Muscle of arm (tissue), 14 donors: ENCODE measurements at places on chromosomes 3 and 15. TPM values are rescaled to one million over a fixed set of nuclear protein-coding genes. Genes with fewer than 3 reads are reported as not detected.

IMPG2 gene
- polyA plus RNA-seq = 1.5 TPM

BRK1 gene
- polyA plus RNA-seq = 128 TPM

C3orf33 gene
- polyA plus RNA-seq = not detected

MAPKBP1 gene
- 11.8 TPM for polyA plus RNA-seq

LSAMP gene
- 5.9 TPM for polyA plus RNA-seq

FBXL2 gene
- polyA plus RNA-seq = 8.3 TPM

BRPF1 gene
- 15.0 TPM for polyA plus RNA-seq

- no peak for DNase-seq
Measured at GRCh38 chr3:44000586-44000985, 241.1 kb upstream of the TOPAZ1 start.

DNA sequence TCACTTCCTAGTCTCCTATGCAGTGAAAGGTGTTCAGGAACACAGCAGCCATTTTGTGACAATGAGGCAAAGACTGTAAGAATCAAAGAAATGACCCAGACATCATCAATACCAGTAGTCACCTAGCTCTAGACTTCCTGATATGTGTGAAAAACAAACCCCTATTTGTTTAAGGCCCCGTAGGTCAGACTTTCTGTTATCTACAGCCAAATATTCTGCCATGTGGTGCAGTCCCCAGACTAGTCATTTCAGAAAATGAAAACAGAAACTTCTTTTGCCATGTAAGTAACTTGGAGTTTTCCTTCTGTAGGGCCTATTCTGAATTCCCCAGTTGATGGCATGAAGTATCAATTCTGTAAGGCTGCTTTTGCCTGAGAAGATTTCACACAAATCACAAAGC lies 181.7 kb upstream of the SNTN start:
- DNase-seq = no peak

DNA sequence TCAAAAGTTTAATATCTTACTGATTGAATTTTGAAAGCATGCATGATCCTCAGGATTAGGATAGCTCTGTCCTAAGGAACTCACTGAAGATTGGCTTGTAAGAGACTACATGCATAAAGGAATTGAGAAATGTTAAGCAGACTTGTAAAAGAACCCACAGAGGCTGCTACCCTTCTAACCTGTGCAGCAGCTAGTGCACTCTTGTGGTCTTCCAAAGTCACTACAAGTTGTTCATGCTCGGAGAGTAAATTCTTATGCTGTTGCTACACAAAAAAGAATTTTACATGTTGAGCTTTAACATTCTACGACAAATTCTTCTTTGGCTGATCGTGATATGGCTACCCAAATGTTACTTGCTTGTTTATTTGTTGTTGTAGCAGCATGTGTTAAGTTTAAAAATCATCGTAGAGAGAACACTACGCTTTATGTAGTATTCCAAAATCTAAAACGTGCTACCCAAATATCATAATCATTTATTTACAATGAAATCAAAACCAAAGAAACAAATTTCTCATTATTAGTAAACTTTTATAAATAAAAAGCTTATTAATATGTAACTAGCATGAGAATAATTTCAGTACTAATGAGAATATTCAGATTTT lies 55.0 kb downstream of the GOLIM4 start:
- DNase-seq = no peak

GRCh38 chr15:101676921-101677329 lies 24.7 kb upstream of the TM2D3 start:
- no peak for DNase-seq

DNA sequence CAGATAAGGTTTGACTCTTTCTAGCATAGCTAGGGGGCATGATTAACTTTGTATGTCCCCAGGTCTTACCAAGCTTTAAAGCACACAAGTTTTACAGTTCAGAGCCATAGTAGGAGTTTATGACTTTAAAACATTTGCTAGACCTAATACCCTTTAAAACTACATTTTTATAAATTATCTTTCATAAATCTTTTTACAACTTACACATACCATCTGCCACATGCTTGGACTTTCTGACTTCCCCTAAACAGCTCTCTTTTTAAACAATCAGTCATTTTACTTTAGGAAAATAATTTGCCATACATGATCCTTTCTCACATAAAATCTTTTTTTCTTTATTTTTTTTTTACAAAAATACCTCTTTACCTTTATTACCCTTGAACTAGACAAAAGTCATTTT lies 735.3 kb upstream of the CADM2 start:
- DNase-seq = no peak

- no peak for DNase-seq
Measured at GRCh38 chr3:113234688-113235260, 23.4 kb downstream of the BOC start.

DNA sequence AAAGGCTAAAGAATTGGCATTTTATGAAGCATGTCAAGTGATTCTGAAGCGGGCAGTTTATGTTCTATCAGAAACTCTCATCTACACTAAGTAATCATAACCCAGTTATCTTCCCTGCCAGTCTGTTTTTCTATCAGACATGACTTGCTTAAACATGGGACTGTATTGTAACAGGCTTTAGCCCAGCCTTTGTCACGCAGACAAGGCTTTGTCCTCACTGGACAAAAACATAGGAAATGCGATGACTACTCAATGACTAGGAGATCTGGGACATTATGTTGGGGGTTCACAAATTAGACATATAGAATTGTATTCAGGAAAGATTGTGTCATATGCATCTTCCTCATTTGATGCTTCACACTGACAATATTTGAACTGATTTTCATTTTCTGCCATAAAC lies 115.5 kb downstream of the GADL1 start:
- no peak for DNase-seq

GRCh38 chr3:64411101-64411500 lies 185.8 kb upstream of the PRICKLE2 start:
- no peak for DNase-seq
